ENCODE measurements at places on chromosomes 7 and 10. TPM values are rescaled to one million over a fixed set of nuclear protein-coding genes. Genes with fewer than 3 reads are reported as not detected.

- DNase-seq, result no peak
Observed at GRCh38 chr7:78261302-78261701, 462.7 kb downstream of the PHTF2 start.

DNA sequence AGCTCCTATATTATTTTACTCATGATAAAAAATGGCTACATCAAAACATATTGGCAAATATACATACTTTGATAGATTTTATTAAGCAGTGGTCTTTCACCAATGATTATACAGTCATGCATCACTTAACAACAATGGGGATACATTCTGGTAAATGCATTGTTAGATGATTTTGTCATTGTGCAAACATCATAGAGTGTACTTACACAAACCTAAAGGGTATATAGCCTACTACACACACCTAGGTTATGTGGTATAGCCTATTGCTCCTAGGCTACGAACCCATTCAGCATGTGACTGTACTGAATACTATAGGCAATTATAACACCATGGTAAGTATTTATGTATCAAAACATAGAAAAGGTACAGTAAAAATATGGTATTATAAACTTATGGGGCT is 98.9 kb upstream of the IL6 start:
- DNase-seq, result no peak

DNA sequence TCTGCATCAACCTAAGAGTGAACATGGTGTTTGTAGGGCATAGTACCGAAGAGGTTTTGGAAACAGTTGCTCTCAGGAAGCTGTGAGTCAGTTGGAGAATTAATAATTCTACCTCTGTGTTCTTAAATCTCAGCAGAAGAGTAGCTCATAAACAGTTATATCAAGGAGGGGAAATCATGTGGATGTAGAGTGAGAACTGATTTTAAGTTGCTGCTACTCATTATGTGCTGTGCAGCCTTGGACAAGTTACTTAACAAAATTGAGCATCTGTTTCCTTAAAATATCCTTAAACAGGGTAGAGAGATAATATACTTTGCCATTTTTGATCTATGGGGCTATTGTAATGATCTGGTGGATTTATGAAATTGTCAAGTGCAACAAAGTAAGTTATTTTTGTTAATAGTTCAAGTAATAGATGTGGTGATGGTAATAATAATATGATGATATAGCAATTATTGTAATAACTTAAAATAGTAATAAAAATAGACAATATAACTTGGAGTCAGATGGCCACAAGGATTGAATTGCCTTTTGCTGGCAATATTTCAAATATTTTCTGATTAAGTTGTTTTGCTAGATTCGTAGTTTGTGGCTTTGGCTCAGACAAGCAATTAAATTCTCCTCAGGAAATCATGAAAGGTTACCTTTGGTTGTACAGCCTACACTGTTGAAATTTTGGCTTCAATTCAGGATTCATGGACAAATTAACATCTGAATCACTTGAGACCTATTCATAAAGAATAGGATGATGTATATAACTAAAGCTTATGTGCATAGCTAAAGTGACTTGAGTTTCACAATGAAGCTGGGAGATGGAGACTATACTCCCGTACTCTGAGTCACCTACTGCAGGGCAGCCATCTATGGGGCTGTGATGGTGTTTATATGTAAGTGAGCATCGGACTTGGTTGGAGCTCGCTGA is 228.5 kb downstream of the CDK14 start:
- no peak for DNase-seq

Gene LIPN
- total RNA-seq, result not detected

DNA sequence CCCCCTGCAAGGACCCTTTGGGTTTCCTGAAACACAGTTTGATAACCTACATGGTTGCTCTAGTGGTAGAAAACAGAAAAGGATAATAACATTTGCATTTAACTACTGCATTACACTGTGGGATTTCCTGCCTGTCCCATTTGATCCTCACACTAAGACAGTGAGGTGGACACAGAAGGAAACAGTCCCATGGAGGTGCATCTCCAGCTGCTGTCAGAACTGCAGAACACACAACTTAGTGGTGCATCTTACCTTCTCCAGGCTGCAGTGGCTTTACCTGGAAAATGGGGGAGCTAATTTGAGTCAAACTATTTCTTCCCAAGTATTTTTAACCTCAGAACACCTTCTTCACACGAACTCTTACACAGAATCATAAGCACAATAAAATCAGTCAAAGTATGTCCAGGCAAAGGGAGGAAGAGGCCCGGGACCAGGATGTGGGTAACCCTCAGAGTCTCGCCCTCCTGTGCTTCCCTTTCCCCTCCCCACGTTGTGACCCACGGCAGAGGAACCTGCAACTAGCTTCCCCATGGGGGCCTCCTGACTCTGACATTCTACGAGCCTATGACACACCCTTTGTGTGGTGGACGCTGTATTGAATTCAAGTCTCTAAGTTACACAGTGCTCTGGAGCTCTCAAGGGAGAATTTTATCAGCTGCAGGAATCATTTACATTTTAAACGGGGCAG is 33.7 kb downstream of the SCRN1 start:
- no peak for DNase-seq

Gene CREB5
- not detected for total RNA-seq

Gene HKDC1
- not detected for total RNA-seq

DNA sequence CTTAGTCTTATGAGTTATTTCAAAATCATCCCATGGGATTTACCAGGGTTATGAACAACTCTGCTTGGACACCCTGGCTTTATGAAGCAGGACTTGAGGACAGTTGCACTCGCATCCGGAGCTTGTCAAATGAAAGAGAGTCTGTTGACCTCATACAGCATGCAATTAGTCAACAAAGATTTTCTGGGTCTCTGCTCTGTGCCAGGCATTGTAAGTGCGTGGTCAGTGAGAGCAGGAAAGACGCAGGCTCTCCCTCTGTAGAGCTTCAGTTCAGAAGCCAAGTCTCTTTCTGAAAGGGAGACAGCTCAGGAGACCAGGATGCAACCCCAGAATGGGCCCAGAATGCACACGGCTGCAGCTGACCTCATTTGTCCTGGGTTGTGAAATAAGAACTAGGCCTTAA is 45.5 kb upstream of the DMBT1 start:
- DNase-seq, result no peak

DNA sequence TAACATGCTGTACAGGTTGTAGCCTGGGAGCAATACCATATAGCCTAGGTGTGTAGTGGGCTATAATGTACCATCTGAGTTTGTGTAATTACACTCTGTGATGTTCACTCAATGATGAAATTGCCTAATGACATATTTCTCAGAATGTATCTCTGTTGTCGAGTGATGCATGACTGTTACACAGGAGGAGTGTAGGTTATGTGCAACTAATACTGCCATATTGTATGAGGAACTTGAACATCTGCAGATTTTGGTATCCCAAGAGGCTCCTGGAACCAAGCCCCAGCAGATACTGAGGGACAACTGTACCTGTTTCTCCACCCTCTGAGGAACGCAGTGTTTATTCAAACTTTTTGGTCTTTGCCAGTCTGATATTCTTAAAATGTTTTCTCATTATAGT is 38.6 kb downstream of the NACAD start:
- no peak for DNase-seq

DNA sequence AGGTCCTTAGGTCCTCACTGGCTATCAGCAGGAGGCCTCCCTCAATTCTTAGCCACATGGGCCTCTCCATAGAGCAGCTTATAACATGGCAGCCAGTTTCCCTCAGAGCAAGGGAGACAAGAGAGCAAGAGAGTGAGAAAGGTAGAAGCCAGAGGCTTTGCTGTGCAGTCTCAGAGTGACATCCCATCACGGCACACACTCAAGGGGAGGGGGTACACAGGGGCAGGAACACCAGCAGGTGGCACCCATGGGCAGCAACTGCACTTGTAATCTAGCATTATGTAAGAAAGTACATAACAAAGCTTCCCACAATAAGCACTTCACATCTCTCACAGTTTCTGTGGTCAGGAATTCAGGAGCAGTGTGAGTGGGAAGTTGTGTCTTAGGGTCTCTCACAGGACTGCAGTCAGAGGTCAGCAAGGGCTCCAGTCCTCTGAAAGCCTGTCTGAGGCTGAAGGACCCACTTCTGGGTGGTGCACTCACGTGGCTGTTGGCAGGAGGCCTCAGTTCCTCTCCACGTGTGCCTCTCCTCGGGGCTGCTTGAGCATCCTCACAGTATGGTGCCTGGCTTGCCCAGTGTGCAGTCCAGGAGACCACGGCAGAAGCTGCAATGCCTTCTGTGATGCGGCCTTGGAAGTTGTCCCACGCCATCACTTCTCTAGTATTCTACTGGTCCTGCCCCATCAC is 159.4 kb downstream of the OAT start:
- no peak for DNase-seq

- DNase-seq, result no peak
Observed at GRCh38 chr7:54961391-54961790, 57.4 kb upstream of the EGFR start.
